ENCODE measurements at places on chromosomes 3 and 15.

GRCh38 chr15:29278436-29279105 is 8.9 kb upstream of the NSMCE3 start:
- no peak for DNase-seq

DNA sequence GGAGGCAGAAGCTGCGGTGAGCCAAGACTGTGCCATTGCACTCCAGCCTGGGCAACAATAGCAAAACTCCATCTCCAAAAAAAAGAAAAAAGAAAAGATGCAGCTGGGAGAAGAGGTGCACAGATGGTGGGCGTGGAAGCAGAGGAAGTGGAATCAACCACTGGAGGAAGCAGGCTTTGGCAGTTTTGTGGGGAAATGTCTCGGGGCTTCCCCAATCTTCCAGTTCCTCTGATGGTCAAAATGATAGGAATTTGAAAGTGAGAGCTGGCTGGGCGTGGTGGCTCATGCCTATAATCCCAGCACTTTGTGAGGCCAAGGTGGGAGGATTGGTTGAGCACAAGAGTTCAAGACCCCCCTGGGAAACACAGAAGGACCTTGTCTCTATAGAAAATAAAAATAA is 48.1 kb upstream of the SMAD3 start:
- no peak for DNase-seq

DNA sequence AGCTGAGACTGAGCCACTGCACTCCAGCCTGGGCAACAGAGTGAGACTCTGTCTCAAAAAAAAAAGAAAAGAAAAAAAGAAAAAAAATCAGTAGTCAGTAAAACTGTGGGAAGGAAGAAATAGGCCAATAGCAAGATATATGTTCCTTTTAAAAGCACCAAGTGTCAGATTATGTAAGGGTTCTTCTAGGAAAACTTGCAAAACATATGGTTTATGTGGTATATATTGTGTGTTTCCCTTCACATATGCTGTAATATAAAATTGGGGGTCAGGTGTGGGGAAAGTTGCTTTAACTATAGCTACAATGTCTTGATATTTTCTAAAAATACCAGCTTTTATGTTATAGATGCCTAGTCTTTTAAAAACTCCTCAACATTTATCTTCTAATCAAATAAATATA is 64.6 kb downstream of the ESYT3 start:
- DNase-seq, result no peak

DNA sequence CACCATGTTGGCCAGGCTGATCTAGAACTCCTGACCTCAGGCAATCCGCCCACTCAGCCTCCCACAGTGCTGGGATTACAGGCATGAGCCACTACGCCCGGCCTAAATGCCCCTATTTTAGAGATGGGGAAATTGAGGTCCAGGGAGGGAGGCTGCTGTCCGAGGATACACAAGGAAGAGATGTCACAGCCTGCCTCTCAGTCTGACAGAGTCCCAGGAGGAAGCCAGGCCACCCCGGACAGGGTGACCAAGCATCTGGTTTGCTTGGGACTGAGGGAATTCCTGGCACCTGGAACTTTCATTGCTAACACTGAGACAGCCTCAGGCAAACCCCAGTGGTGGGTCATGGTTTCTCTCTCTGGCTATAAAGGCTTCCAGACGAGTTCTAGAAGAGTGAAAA is 30.6 kb upstream of the ADAMTS7 start:
- no peak for DNase-seq

DNA sequence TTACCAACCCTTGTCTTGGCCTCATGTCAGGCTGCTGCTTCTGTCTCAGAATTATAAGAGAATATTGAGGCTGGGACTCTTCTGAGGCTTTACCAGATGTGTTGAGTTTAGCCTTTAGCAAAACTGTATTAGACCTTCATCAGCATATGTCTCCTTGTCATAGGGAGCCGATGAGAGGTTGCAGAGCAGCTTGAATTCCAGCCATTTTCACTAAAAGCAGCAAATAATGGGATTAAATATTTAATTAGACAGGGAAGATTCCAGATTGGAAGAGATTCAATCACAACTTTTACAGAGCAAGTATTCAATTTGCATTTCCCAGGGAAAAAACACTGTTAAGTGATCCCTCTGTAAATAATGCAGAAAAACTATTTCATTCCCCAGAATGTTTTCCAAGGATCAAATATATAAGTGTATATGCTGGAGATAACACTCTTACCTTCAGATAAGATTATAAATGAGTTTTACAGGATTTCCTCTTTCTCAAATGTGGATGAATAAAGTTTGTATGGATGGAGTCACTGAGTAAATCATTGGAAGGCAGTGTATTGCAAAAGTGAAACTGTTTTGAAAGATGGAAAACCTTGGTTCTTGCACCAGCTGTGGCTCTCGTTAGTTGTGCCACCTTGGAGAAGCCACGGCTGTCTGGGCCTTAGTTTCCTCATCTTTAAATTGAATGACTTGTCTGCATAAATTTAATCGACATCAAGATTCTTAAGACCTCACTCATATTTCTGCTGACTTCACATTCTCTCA is 466.4 kb upstream of the SGO1 start:
- no peak for DNase-seq

DNA sequence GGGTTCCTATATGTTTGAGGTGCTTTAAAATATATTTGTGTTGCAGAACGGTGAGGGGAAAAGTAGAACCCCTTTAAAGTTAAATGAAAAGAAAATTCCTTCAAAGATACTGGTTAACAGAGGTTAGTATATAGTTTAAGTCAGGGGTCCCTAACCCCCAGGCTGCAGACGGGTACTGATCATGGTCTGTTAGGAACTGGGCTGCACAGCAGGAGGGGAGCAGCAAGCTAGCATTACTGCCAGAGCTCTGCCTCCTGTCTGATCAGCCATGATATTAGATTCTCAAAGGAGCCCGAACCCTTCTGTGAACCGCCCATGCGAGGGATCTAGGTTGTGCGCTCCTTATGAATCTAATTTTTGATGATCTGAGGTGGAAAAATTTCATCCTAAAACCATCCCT is 37.5 kb upstream of the RFX7 start:
- no peak for DNase-seq

GRCh38 chr3:57627976-57628375 is 30.8 kb upstream of the ARF4 start:
- no peak for DNase-seq

- no peak for DNase-seq
Measured at GRCh38 chr15:100926258-100926657, 7.1 kb downstream of the LRRK1 start.

- no peak for DNase-seq
Measured at GRCh38 chr15:63855735-63856134, 22.0 kb upstream of the HERC1 start.

GRCh38 chr3:45782381-45782780 is 14.0 kb downstream of the SLC6A20 start:
- no peak for DNase-seq

- no peak for DNase-seq
Measured at GRCh38 chr15:100531204-100531603, 2.5 kb upstream of the CERS3 start.

- no peak for DNase-seq
Measured at GRCh38 chr3:68360492-68360891, 571.9 kb downstream of the TAFA4 start.

- DNase-seq, result no peak
Measured at GRCh38 chr15:81326466-81327212, 2.7 kb upstream of the STARD5 start.
